Hepatocyte (in vitro differentiated cells): ENCODE measurements at places on chromosomes 1 and 21. TPM values are rescaled to one million over a fixed set of nuclear protein-coding genes. Genes with fewer than 3 reads are reported as not detected.
A peak's percentile ranks its signal among the peaks of the same experiment; 100 is the strongest.

DNA sequence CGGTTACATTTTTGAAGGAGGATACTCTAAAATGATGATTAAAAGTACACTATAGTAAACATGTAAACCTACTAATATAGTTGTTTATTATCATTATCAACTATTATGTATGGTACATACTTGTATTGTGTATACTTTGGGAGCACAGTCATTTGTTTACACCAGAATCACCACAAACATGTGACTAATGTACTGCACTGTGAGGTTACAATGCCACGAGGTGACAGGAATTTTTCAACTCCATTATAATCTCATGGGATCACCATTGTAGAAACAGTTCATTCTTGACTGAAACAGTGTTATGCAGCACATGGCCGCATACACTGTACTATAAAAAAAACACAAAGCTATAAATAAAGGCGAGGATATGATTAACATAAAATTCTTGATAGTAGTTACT, 44.3 kb downstream of the GPATCH2 start:
- H3K27me3 ChIP-seq: no peaks in the 10 kb centered on the region
- no peak for DNase-seq
- no peaks in the 10 kb centered on the region for H3K36me3 ChIP-seq
- no peak overlapping the region for H3K27ac ChIP-seq
- no peaks in the 10 kb centered on the region for H3K4me1 ChIP-seq

GRCh38 chr1:210653771-210654170, 325.1 kb downstream of the HHAT start:
- no peak overlapping the region for H3K4me3 ChIP-seq
- H3K27me3 ChIP-seq: peaks cover 7% of the 10 kb centered on the region
- H3K36me3 ChIP-seq: no peaks in the 10 kb centered on the region
- no peaks in the 10 kb centered on the region for H3K4me1 ChIP-seq

DNA sequence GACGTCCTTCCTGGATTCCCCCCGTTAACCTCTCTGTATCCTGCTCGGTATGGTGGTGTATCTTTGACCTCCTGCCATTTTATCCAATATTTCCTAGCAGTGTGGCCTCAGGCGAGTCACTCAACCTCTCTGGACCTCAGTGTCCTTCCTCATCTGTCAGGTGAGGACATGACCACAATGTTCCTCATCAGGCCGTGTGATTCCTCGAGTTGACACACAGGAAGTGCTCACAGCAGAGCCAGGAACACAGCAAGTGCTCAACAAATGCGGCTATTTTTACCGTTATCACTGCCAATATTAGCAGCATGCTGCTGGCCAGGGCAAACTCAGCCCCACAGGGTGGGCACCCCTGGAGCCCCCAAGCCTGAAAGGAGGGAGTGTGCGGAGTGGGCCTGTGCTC, 450.2 kb downstream of the KIF26B start:
- peak overlapping the region; percentile 65 for H3K27ac ChIP-seq
- H3K4me3 ChIP-seq: no peak overlapping the region
- H3K27me3 ChIP-seq: no peaks in the 10 kb centered on the region
- H3K4me1 ChIP-seq: peaks cover 39% of the 10 kb centered on the region
- no peak for DNase-seq
- H3K36me3 ChIP-seq: no peaks in the 10 kb centered on the region

DNA sequence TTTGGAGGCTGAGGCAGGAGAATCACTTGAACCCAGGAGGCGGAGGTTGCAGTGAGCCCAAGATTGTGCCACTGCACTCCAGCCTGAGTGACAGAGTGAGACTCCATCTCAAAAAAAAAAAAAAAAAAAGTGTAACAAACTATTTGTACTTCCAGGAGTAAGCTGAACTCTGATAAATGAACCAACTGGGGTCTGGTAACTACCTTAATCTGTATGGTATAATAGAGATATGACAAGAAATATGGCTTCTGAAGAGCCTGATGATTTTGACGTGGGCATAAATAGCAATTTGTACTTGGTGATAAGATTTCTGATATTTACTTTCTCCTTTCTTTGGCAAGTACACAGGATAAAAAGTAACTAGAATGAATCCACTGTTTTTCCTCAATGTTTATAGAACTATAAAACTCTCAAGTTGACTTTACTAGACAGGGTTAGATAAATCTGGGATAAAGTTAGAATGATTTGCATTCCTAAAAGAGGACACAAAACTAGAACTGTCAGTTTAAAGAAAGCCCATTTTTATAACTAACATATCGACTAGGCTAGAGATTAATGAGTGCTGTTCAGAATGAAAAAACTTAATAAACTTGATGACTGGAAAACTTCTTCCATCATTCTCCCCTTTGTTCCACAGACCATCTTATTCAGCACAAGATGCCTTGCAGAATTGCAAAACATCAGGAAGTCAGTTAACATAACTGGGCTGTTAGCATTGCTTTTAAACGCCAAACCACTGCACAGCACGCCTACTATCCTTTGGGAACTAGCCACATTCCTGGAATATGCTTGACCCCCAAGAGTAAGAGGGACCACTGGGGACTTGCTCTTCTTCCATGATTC, 51.5 kb upstream of the EDARADD start:
- no peak for DNase-seq
- no peaks in the 10 kb centered on the region for H3K36me3 ChIP-seq
- peaks cover 7% of the 10 kb centered on the region for H3K4me1 ChIP-seq
- no peaks in the 10 kb centered on the region for H3K27me3 ChIP-seq
- H3K27ac ChIP-seq: no peak overlapping the region
- no peak overlapping the region for H3K4me3 ChIP-seq

DNA sequence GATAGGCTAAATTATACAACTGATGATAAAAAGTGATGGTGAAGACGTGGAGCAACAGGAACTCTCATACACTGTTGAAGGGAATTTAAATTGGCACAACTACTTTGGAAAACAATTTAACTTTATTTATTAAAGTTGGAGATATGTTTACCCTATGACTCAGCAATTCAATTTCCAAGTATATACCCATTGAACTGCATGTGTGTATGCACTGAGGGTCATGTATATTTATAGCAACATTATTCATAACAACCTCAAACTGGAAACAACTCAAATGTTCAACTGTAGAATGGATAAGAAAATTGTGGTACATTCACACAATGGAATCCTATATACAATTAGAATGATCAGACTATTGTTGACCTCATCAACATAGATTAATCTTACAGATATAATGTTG, 16.5 kb upstream of the BCAS2 start:
- no peaks in the 10 kb centered on the region for H3K36me3 ChIP-seq
- H3K4me1 ChIP-seq: no peaks in the 10 kb centered on the region
- H3K27ac ChIP-seq: no peak overlapping the region
- no peaks in the 10 kb centered on the region for H3K27me3 ChIP-seq
- H3K4me3 ChIP-seq: no peak overlapping the region

DNA sequence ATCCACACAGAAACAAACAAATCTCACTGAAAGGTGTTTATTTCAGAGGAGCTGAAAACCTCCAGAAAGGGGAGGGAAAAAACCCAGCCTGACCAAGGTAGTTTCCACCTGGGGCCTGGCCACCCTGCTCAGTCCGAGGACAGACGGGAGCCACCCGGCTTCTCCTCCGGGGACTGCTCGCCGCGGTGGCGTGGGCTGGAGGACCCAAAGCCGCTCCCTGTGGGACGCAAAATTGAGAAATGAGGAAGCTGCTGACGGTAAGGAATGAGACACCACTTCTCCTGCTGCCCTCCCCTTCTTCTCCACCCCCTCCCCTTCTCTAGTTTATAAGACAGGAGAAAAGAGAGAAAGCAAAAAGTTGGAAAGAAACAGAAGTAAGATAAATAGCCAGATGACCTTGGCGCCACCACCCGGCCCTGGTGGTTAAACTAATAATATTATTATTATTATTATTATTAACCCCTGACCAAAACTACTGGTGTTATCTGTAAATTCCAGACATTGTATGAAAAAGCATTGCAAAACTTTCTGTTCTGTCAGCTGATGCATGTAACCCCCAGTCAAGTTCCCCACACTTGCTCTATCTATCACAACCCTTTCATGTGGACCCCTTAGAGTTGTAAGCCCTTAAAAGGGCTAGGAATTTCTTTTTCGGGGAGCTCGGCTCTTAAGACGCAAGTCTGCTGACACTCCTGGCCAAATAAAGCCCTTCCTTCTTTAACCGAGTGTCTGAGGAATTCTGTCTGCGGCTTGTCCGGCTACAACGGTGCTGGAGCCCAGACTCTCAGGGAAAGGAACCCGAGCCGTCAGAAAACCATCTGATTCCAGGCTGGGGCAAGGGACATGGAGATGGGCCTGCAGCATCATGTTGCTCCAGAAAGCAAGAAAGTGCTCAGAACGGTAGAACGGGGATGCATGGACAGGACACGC, 12.5 kb downstream of the ITGB2 start:
- no peak overlapping the region for H3K27ac ChIP-seq
- no peak for DNase-seq
- peaks cover 5% of the 10 kb centered on the region for H3K4me1 ChIP-seq
- peaks cover 4% of the 10 kb centered on the region for H3K27me3 ChIP-seq
- H3K4me3 ChIP-seq: no peak overlapping the region
- H3K36me3 ChIP-seq: no peaks in the 10 kb centered on the region

DNA sequence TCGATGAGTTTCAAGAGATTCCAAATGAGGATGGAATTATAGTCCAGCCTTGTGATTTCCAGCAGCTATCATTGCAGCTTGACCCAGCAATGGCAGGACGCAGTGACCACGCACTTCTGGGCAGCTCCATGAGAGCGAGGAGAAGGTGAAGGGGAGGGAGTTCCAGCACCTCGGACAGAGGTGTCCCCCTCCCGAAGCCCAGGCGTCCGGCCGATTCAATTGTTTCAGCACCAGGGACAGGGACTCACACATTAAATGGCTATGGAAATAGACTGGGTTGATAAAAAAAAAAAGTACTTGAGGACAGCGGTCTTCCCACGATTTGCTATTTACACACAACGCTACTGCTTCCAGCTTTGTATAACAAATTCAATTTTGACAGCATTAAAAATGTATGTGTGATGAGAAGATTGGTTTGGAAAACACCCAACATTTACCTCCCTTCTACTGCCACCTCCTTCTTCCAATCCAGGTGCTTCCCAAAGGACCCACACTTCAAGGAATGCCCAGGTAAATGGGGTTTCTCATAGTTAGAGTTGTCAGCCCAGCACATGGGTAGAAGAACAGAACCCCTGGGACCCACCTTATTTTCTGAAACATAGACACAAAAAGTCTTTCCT, 71.8 kb downstream of the DISP3 start:
- H3K27me3 ChIP-seq: peaks cover 21% of the 10 kb centered on the region
- no peaks in the 10 kb centered on the region for H3K4me1 ChIP-seq
- no peaks in the 10 kb centered on the region for H3K36me3 ChIP-seq

GRCh38 chr1:72845381-72845780, 563.0 kb upstream of the NEGR1 start:
- H3K36me3 ChIP-seq: no peaks in the 10 kb centered on the region
- no peak overlapping the region for H3K4me3 ChIP-seq
- peak; percentile 26 for DNase-seq
- no peaks in the 10 kb centered on the region for H3K4me1 ChIP-seq
- H3K27ac ChIP-seq: no peak overlapping the region
- no peaks in the 10 kb centered on the region for H3K27me3 ChIP-seq

Gene IL19
- total RNA-seq: 0.28 and 0.37 TPM in 2 replicates

Gene ILDR2
- 2.4 and 3.4 TPM in 2 replicates for total RNA-seq
